ENCODE measurements at places on chromosomes 3 and 15. TPM values are rescaled to one million over a fixed set of nuclear protein-coding genes. Genes with fewer than 3 reads are reported as not detected.

DNA sequence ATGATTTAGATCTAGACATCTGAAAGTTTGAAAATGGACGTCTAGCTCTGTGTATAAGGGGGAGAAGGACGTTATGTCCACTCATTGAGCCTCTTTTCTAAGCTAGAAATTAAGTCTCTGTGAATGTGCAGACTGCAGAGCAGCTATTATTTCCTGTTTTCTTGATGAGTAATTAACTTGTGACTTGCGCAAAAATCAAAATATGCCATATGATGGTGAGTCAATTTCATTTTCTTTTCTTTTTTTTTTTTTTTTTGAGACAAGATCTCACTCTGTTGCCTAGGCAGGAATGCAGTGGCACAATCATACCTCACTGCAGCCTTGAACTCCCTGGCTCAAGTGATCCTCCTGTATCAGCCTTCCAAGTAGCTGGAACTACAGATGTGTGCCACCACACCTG, 14.1 kb downstream of the LACTB start:
- no peaks in the 10 kb centered on the region for H3K27me3 ChIP-seq
- peak overlapping the region; percentile 88 for H3K27ac ChIP-seq
- H3K4me1 ChIP-seq: peaks cover 10% of the 10 kb centered on the region
- peaks cover 1% of the 10 kb centered on the region for H3K36me3 ChIP-seq
- H3K4me3 ChIP-seq: no peak overlapping the region
- DNase-seq: peak; percentile 90

DNA sequence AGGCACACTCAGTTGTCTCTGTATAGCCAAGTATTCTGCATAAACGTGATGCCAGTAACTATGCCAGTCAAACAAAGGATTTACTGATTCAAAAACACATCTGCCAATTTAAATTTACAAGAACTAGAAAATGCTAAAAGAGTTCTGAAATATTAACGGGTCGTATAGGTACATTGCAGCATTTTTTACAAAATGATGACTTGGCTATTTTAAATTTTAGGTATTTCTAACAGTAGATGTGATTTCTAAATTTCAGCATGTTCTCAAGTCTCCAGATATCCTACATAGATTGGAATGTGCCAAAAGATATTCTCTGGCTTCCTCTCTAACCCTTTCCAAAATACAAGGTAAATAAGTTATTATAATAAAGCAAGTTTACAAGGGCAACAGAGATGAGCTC, 60.3 kb downstream of the MORC1 start:
- DNase-seq: no peak
- H3K4me1 ChIP-seq: no peaks in the 10 kb centered on the region
- H3K27ac ChIP-seq: no peak overlapping the region
- H3K36me3 ChIP-seq: no peaks in the 10 kb centered on the region
- no peaks in the 10 kb centered on the region for H3K27me3 ChIP-seq
- no peak overlapping the region for H3K4me3 ChIP-seq

- H3K4me3 ChIP-seq: no peak overlapping the region
- peak; percentile 95 for DNase-seq
- H3K4me1 ChIP-seq: no peaks in the 10 kb centered on the region
- peaks cover 2% of the 10 kb centered on the region for H3K27me3 ChIP-seq
- no peaks in the 10 kb centered on the region for H3K36me3 ChIP-seq
Observed at GRCh38 chr3:72042397-72043203, 257.7 kb upstream of the PROK2 start.

DNA sequence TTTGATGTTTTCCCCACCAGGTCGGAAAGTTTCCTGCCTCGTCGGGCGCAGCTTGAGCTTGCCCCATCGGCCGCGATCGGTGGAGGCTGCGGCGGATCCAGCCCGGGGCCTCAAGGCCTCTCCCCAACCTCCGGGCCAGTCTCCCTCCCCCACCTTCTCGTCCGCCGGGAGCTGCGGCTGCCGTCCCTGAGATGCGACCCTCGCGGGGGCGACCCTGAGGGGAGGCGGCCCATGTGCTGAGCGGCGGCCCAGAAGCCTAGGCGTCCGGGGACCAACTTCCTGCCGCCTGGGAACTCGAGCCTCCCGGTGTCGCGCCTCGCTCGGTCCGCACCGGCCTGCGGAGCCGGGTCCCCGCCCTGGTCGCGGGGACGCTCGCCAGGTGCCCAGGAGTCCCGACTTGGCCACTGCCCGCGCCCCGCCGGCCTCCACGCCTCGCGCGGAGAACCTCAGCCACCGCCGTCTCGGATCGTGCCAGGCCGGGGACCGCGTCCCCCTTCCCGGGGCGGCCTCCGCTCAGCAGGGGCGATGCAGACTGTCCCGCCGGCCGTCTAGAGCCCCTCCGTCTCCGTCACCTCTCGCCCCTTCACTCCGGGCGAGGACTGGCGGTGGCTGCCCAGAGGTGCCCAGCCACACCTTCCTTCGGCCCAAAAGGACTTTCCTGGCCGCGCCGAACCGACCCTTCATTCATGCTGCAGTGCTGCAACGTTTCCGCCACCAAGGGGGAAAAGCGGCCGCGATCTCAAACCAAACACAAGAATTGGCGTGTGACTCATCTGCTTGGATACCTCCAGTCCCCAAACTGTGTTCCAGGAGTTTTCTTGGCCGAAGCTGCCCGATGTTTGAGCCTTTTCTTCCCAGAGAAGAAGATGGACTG, 656 bp downstream of the SLMAP start:
- H3K27ac ChIP-seq: peak overlapping the region; percentile 94
- H3K4me3 ChIP-seq: peak overlapping the region; percentile 79
- H3K36me3 ChIP-seq: peaks cover 2% of the 10 kb centered on the region
- peaks cover 2% of the 10 kb centered on the region for H3K4me1 ChIP-seq

DNA sequence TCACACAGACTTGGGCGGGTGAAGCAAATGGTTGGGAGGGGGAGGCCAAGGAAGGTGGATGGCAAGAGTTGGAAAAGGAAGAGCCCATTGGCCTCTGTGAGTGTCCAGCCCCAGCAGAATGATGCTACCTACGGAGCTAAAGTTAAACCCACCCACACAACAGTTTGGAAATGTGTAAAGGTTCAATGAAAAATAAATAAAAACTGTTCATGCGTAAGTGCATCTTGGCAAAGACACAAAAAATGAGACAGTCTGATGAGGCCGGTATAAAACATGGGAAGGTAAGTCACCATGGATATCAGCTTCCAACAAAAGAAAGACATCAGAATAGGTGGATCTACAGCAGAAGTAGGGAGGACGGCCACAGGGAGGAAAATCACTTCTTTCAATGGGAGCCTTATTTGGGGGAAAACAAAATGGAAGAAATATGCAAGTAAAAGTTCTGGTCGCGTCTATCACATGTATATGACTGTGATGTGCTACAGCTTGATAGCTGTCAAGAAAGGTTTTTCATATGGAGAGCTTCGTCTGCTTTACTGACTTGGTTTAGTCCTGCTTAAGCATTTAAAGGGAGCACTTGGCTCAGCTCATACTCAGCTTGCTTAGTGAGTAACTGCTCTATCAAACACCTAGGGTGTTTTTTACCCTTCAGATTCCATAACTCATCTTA, 82.8 kb downstream of the TIGIT start:
- no peak overlapping the region for H3K27ac ChIP-seq
- DNase-seq: peak; percentile 27
- H3K36me3 ChIP-seq: no peaks in the 10 kb centered on the region
- no peak overlapping the region for H3K4me3 ChIP-seq
- H3K4me1 ChIP-seq: peaks cover 14% of the 10 kb centered on the region
- no peaks in the 10 kb centered on the region for H3K27me3 ChIP-seq

GRCh38 chr15:66586155-66586976, 20.6 kb upstream of the LCTL start:
- no peaks in the 10 kb centered on the region for H3K36me3 ChIP-seq
- no peak overlapping the region for H3K27ac ChIP-seq
- no peak for DNase-seq
- H3K4me3 ChIP-seq: no peak overlapping the region
- H3K4me1 ChIP-seq: no peaks in the 10 kb centered on the region

- H3K4me3 ChIP-seq: no peak overlapping the region
- no peaks in the 10 kb centered on the region for H3K4me1 ChIP-seq
- no peak overlapping the region for H3K27ac ChIP-seq
- DNase-seq: no peak
- no peaks in the 10 kb centered on the region for H3K27me3 ChIP-seq
Observed at GRCh38 chr3:127394031-127394430, 106.2 kb upstream of the PRR20G start.

- H3K36me3 ChIP-seq: no peaks in the 10 kb centered on the region
- no peaks in the 10 kb centered on the region for H3K4me1 ChIP-seq
- H3K4me3 ChIP-seq: no peak overlapping the region
- H3K27me3 ChIP-seq: no peaks in the 10 kb centered on the region
- no peak overlapping the region for H3K27ac ChIP-seq
Observed at GRCh38 chr3:140187656-140188221, 252.8 kb downstream of the CLSTN2 start.

DNA sequence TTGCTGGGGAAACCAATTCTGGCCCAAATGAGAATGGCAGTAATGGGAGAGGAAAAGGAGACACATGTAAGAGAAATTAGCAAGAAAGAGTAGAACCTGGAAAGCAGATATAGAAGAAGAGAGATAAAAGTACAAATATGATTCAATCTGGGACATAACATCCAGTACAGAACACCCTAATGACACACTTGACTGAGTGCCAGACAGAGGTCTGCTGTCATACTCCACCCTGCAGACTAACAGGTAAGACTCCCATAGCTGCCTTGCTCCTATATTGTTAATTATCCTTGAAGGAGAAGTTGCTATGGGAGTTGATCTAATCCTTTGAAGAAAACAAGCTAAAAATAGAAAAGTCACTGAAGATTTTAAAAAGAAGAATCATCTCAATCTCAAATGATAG, 21.1 kb downstream of the CCPG1 start:
- H3K27ac ChIP-seq: no peak overlapping the region
- no peaks in the 10 kb centered on the region for H3K27me3 ChIP-seq
- H3K36me3 ChIP-seq: no peaks in the 10 kb centered on the region
- H3K4me1 ChIP-seq: peaks cover 3% of the 10 kb centered on the region

DNA sequence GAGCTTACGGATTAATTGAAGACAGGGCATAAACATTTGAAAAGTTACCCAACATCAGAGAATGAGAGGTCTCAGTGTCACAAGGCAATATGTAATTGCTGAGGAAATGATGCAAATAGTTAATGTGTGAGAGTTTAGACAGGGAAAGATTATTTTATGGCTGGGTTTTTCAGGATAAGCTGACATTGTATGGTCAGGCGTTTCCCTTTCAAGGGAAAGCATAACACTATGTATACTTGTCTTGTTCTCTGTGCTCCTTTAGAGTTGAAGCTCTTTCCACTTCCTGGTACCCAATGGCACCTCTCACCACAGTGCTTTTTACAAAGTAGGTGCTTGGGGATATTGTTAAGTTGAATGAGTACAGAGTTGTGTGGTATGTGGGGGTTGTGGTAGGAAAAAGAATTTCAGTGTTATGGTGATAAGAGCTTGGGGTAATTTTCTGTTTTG, 19.9 kb downstream of the IQGAP1 start:
- H3K27me3 ChIP-seq: no peaks in the 10 kb centered on the region
- peaks cover 18% of the 10 kb centered on the region for H3K4me1 ChIP-seq
- peak; percentile 81 for DNase-seq
- no peak overlapping the region for H3K4me3 ChIP-seq
- H3K36me3 ChIP-seq: no peaks in the 10 kb centered on the region
- peak overlapping the region; percentile 46 for H3K27ac ChIP-seq

GRCh38 chr15:69921626-69922619, 175.8 kb downstream of the TLE3 start:
- no peak overlapping the region for H3K27ac ChIP-seq
- H3K4me1 ChIP-seq: no peaks in the 10 kb centered on the region
- H3K36me3 ChIP-seq: no peaks in the 10 kb centered on the region
- H3K4me3 ChIP-seq: no peak overlapping the region
- no peak for DNase-seq

DNA sequence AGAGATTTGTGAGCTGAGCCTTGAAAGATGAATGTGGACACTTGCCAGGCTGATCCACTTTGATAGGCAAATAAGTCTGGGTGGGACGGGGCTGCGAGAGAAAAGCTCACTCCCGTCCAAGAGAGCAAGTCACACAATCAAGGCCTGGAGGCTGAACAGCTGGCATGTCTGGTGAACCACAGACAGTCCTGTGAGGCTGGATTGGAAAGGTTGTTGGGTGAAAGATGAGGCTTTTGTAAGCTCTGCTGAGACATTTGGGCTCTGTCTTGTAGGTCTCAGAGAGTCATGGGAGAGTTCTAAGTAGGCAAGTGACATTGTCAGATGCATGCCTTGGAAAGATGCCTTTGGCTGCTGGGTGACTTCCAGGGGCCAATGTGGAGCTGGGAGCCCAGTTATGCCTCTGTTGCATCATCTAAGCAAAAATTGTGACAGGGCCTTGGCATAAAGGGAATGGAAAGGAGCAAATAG, 38.5 kb downstream of the RPLP1 start:
- H3K27ac ChIP-seq: no peak overlapping the region
- H3K27me3 ChIP-seq: peaks cover 24% of the 10 kb centered on the region
- peak; percentile 22 for DNase-seq
- H3K36me3 ChIP-seq: no peaks in the 10 kb centered on the region

DNA sequence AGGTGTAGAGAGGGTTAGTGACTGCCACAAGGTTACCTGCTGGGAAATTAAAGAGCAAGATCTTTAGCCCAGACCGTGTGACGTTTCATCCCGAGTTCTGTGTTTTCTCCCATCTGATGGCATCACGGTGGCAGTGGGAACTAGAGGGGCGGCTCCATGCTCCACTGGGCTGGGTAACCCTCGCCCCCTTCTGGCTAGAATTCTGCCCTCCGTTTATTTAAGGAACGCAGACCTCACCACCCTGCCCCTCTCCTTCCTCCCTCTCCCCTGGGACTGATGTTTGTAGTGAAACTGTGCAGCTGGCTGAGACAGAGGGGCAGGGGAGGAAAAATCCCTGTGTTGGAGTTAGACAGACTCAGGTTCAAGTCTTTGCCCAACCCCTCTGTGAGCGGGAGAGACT, 65.6 kb downstream of the ITGA11 start:
- no peak overlapping the region for H3K27ac ChIP-seq
- H3K4me3 ChIP-seq: no peak overlapping the region
- peaks cover 7% of the 10 kb centered on the region for H3K27me3 ChIP-seq
- no peak for DNase-seq
- H3K36me3 ChIP-seq: no peaks in the 10 kb centered on the region

GRCh38 chr3:182925944-182926337, 54.4 kb downstream of the DCUN1D1 start:
- no peaks in the 10 kb centered on the region for H3K36me3 ChIP-seq
- DNase-seq: no peak
- no peak overlapping the region for H3K27ac ChIP-seq
- H3K27me3 ChIP-seq: no peaks in the 10 kb centered on the region
- no peaks in the 10 kb centered on the region for H3K4me1 ChIP-seq
- H3K4me3 ChIP-seq: no peak overlapping the region

- H3K36me3 ChIP-seq: no peaks in the 10 kb centered on the region
- H3K4me3 ChIP-seq: no peak overlapping the region
- no peak overlapping the region for H3K27ac ChIP-seq
- no peak for DNase-seq
- no peaks in the 10 kb centered on the region for H3K4me1 ChIP-seq
Observed at GRCh38 chr3:142934887-142935269, 28.6 kb downstream of the PAQR9 start.

- no peaks in the 10 kb centered on the region for H3K4me1 ChIP-seq
- DNase-seq: no peak
- no peak overlapping the region for H3K27ac ChIP-seq
- H3K4me3 ChIP-seq: no peak overlapping the region
- no peaks in the 10 kb centered on the region for H3K27me3 ChIP-seq
- H3K36me3 ChIP-seq: no peaks in the 10 kb centered on the region
Observed at GRCh38 chr3:106296062-106296461, 427.2 kb upstream of the CBLB start.

STAB1 gene
- under 0.01 TPM for total RNA-seq

SNX1 gene
- 42.9 TPM for total RNA-seq

EPHA3 gene
- 0.99 TPM for total RNA-seq

ALDH1A2 gene
- total RNA-seq: 7.7 TPM

CHP1 gene
- 84.7 TPM for total RNA-seq

PRR20G gene
- total RNA-seq: not detected

KLHL18 gene
- 20.1 TPM for total RNA-seq

IL20RB gene
- total RNA-seq: 0.51 TPM

RPL39L gene
- 17.5 TPM for total RNA-seq

All from fibroblast of lung (primary cell).